ENCODE measurements at places on chromosomes 1 and 21.

GRCh38 chr1:25055324-25055780, 125.3 kb upstream of the RUNX3 start:
- DNase-seq: no peak

DNA sequence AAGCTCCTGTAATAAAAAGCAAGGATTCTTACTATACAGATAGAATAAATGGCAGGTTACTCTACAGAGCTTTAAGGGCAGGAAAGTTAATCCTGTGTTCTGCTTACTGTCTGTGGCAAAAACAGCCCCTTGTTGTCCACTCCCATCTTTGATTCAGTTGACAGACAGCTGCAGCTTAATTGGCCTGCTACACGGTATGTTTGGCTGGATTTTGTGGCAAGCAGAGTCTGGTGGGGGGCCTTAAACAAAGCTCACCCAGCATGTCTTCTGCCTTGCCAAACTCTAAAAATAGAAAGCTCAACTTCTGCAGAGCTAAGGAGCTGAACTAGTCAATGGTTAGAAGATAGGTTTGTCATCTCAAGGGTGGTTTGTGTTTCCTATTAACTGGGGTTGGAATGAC, 407.2 kb downstream of the HLX start:
- no peak for DNase-seq

GRCh38 chr1:221884821-221885220, 142.9 kb upstream of the DUSP10 start:
- no peak for DNase-seq

- DNase-seq: no peak
These were observed 4.8 kb upstream of the PSEN2 start for GRCh38 chr1:226865590-226865989.

Data from NCI-H2029 treated with DMSO at 0.1 percent for 48 hours (cell line).